ENCODE measurements at places on chromosomes 1 and 21. TPM values are rescaled to one million over a fixed set of nuclear protein-coding genes. Genes with fewer than 3 reads are reported as not detected.

DNA sequence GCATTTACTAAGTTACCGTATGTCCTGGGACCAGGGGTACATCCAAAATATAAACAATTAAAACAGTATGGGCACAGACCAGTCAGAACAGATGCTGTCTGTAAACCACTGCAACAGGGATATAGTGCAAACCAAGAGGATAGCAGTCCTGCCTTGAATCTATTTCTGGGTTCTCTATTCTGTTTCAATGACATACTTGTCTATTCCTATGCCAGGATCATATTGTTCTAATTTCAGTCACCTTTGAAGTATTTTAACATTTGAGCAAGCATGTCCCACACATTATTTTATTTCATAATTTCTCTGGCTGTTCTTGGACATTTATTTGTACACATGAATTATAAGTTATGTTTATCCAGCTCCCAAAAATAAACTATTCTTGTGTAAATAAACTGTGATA lies 28.2 kb upstream of the SYDE2 start:
- DNase-seq, result no peak

DNA sequence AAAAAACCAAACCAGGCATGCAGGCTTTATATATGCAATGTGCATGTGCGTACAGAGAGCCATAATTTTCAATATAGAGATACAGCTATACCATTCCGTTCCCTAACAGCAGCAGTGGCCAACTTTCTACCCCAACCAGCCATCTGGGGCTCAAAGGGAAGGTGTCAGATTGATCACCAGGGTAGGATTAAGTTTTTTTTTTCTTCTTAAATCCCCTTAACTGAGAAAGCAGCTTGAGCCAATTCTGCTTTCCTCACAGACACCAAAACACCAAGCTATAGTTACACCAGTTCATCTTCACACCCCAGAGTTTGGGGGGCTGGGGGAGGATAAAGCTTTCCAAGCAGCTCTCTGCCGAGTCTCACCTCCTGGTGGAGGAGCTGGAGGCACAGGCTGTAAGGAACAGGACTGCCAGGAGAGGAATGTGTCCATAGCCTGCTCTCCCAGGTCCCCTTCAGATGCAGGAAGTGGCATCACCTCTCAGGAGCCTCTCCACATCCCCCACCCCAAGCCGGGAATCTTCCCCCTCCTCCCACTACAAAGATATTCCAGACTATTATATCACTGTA lies 87.9 kb downstream of the SSBP3 start:
- no peak for DNase-seq

GRCh38 chr21:36431252-36431651 lies 46.1 kb downstream of the CHAF1B start:
- no peak for DNase-seq

GRCh38 chr1:30526652-30527345 lies 196.6 kb downstream of the MATN1 start:
- peak; percentile 42 for DNase-seq

GRCh38 chr21:46323227-46323709 lies 402 bp downstream of the C21orf58 start:
- no peak for DNase-seq

DNA sequence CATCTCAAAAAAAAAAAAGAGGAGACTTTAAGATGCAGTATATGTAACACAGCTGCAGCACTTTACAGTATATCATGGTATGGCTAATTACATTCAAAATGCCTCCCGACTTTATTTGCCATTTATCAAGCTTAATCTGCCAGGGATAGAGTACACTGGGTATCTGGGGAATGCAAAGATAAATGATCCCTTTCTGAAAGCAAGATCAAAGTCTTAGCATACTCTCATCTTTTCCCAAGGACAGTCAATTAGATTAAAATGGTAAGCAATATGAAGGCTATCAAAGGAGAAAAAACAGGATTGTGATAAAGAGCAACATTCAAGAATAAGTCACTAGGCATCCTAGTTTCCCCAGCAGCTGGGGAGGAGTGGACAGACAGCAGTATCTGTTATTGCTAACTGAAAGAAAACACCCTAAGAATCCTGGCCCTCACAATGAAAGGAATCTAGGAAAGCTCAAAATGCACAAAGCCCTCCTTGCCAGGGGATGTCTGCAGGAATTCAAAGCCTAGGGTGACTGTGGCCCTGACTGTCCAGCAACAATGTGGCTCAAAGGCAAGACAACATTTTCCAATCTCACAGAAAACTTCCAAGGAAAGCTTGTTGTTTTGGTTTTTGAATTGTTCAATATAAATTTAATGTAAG lies 56.7 kb upstream of the RAP1GAP start:
- no peak for DNase-seq

Gene TEDDM1
- total RNA-seq, result not detected

DNA sequence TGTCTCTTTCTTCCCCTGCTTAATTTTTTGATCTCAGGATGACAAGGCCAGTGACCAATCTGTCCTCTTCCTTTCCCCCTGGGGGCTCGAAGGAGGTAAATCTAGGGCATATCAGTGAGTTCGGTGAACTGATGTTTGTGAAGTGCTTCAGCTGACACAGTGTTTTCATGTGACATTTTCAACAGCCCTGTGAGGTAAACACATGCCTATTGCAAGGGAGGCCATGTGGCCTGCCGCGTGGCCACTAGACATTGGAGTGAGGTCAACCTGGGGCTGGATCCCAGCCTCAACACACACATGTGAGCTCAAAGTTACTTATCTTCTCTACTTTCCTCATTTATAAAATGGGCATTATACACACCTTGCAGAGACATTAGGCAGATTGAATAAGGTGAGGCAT lies 126.3 kb downstream of the PLPP3 start:
- no peak for DNase-seq

DNA sequence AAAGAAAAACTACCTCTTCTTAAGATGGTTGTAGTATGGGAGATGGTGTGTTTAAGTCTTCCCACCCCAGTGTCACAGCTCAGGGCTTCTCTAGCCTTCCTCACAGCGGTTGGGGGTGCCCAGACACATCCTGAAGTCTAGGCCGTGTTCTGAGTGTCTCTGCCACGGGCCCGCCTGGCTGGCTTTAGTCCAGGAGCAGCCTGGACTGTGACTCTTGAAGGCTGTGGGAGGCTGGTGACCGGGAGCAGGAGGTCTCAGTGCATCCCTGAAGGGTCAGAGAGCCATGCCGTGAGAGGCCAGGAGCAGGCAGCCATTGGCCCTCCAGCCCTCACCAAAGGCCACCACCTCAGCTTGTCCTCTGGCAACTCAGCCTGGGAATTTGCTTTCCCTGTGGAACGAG lies 4.5 kb downstream of the EPHX1 start:
- DNase-seq, result no peak

Gene C1orf105
- not detected for total RNA-seq

Gene GUCA2B
- 0.69 TPM for total RNA-seq

- DNase-seq, result no peak
These were observed 55.7 kb downstream of the WNT9A start for GRCh38 chr1:227891955-227892488.

Gene RYR2
- total RNA-seq, result 1.0 TPM

DNA sequence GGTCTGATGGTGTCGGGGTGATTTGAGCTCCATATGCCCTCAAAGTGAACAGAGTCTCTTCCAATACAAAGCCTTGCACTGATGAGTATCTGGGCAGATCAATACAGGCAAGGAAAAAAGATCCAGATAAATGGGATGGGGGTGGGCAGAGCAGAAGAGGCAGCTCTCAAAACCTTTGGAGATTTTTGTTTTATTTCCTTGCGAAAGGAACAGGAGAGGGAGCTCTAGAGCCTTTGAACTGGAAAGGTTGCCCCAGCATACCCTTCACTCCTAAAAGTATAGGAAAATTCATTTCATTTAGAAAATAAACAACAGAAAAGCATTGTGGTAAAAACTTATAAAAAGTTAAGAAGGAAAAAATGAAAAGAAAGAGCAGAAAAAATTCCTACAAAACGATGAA lies 31.4 kb upstream of the OLIG2 start:
- DNase-seq, result no peak

DNA sequence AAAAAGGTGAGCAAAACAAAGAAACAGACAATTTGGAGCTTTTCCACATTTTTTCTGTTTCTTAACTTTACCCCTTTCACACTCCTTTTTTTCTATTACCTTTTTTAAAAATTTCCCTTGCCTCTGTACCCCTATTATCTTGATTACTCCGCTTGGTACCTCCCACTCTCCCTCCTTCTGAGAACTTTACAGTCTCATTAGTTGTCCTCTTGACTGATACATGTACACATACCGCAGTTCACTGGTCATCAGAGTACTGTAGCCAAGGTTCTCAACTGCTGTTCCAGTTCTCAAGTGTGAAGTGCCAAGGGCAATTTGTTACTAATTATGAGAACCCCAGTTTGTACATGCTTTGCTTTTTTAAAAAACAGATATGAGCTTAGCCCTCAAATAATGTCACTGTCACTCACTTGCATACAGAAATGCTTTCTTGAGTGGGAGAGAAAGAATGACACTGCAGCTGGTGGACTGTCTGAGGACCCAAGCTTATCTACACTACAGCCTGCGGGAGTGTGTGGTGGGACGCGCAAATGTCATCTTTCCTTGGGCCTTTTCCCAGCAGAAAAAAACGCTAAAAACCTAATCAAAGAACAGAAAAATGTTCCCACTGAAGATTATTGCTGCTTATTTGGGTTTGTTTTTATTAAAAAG lies 160.8 kb downstream of the DISP1 start:
- no peak for DNase-seq

- DNase-seq, result no peak
These were observed 37.9 kb upstream of the FOXE3 start for GRCh38 chr1:47378147-47378546.

Measured in type B pancreatic cell (in vitro differentiated cells).